ENCODE measurements at places on chromosomes 6 and 20.

- DNase-seq, result no peak
Measured at GRCh38 chr20:13342469-13343242, 121.6 kb downstream of the ISM1 start.

DNA sequence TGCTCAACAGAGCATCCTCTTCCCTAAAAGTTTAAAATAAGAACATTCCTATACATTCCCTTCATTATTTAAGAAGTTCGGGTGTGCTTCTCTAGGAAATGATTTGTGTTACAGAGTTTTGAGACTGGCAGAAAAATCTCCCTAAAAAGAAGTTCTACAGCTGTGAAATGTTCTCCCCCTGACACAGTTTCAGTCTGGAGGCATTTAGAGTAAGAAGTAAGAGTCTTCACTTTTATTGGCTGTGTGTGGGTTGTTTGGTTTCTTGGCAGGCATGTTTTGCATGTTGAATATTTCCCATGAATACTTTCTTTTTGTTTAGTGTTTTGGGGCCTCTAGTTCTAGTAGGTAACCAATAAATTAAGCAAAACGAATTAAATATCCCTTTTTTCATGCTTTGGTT is 195.9 kb downstream of the TENT5A start:
- DNase-seq, result no peak

GRCh38 chr6:151205721-151206600 is 33.8 kb upstream of the AKAP12 start:
- no peak for DNase-seq

GRCh38 chr6:33213989-33214335 is 5.7 kb downstream of the RING1 start:
- no peak for DNase-seq

- no peak for DNase-seq
Measured at GRCh38 chr6:136410201-136411024, 120.8 kb upstream of the BCLAF1 start.

GRCh38 chr6:20211941-20212391 is 303 bp downstream of the MBOAT1 start:
- peak; percentile 63 for DNase-seq

DNA sequence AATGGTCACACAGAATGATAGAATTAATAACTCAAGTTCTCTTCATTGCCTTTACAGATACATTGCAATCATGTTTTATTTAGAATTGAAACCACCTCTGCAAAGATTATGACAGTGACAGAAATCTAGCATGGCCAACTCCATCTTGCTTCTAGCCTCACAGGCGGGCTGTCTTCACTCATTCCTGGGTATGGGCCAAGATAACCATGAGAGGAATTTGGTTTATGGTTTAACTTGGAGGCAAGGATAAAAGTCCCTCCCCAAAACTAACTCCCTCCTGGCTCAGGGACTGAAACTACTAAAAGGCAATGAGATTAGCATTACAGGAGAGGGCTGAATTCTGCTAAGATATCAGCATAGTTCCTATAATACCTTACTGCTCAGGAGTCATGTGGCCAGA is 95.2 kb upstream of the CST7 start:
- DNase-seq, result no peak

GRCh38 chr6:142238881-142239280 is 62.9 kb upstream of the ADGRG6 start:
- DNase-seq, result no peak

- peak; percentile 43 for DNase-seq
Measured at GRCh38 chr6:68718385-68719073, 83.4 kb downstream of the ADGRB3 start.

- no peak for DNase-seq
Measured at GRCh38 chr20:10670501-10671220, 3.1 kb downstream of the JAG1 start.

DNA sequence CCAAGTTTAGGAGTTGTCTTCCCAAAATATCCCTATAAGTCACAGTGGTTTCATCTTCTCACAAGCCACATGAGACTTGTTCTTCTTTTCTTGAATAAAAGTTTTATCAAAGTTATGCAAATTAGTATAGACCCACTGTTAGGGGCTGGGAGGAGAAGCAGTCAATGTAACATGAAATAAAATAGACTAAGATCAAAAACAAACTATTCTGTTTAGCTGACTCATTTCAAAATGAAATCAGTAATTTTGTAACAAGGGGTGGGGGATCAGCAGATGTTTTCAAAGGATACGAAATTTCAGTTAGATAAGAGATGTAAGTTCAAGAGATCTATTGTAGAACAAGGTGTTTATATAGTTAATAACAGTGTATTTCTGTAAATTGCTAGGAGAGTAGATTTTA is 339.6 kb upstream of the PRDM1 start:
- DNase-seq, result peak; percentile 51

GRCh38 chr6:22601984-22602383 is 32.6 kb downstream of the HDGFL1 start:
- no peak for DNase-seq

- DNase-seq, result no peak
Measured at GRCh38 chr6:98578016-98578415, 256.4 kb upstream of the POU3F2 start.

DNA sequence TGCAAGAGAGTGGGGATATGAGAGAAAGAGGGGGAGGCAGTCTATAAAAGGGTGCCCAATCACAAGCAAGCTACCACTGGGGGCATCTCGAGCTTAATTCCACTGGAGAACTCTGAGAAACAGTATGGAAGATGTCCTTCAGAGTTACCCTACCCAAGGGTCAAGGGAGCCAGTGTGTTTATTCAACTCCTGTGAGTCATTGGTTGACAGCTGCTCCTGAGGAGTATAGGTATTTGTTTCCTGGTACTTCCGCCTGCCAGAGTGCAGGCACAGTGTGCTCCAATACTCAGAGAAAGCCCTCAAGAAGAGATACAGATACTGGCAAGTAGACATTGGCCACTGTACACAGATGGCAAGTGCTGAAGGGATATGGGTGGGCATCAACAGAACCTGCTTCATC is 49.5 kb downstream of the ARHGAP40 start:
- no peak for DNase-seq

DNA sequence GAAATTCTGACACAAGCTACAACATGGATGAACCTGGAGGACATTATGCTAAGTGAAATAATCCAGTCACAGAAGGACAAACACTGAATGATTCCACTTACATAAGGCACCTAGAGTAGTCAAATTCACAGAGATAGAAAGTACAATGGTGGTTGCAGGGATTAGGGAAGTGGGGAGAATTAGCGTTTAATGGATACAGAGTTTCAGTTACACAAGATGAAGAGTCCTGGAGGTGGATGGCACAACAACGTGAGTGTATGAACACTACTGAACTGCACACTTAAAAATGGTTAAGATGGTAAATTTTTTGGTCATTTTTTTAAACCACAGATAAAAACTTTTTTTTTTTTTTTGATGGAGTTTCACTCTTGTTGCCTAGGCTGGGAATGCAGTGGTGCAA is 24.7 kb downstream of the MOCS3 start:
- no peak for DNase-seq

GRCh38 chr6:129055796-129056195 is 172.9 kb downstream of the LAMA2 start:
- no peak for DNase-seq

DNA sequence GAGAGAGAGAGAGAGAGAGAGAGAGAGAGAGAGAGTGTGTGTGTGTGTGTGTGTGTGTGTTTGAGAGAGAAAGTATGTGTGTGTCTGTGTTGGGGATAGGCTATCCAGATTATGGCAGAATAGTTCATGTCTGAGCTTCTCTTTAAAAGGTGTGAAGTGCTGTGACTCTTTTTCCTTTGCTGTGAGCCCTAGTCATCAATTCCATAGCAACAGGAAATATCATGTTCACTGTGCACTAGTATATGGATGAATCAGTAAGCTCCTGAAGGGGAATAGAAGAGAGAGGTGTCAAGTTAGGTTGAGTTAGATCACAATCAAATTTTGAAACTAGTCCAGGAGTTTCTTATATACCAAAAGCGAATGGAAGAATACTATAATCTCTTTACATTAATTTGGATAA is 318.7 kb downstream of the RFPL4B start:
- no peak for DNase-seq

DNA sequence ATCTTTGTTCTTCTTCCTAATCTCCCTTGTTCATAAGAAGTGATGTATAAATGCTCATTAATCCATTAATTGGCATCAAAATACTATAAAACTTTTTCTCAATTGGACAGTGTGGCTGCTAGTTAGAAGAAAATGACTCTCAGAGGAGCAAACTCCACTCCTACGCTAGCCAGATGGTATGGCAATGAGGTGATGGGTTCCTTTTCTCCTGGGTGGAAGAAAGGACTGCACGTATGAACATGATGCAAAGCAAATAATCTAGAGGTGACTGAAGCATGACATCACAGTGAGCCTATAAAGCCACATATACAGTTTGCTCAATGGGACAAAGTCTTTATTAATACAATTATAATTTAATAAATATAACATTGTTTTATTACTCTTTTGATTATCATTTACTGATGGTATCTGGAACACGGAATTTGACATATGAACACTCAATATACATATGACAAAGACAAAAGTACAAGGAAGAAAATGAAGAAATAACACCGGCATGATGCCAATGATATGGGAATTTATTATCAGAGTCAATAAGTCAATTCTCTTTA is 46.4 kb upstream of the FAM83B start:
- DNase-seq, result no peak

DNA sequence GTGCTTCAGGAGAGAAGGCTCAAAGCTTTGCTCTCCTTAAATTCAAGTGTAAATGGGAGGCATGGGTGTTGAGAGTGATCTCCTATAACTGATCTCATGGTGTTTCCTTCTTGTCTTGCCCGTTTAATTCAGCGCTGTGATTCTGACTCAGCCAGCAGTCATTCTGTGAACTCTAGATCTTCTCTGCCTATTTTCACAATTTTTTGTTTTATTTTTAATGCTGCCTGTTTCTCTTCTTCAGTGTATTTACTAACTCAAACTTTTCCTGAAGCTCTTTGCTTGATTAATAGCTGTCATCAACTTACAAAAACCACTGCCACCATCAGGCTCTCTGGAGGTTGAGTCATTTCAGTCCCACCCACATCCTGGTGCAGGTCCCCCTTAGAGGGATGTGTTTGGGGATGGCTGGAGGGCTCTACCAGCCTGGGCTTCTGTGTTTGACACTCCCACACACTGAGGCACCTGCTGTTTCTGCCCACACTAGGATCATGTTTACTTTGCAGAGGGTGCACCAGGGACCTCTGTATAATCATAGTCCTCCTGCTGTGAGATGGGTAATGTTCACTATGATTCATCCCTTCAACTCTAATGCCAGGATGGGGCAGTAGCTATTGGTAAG is 94.0 kb downstream of the SHLD1 start:
- peak; percentile 22 for DNase-seq

DNA sequence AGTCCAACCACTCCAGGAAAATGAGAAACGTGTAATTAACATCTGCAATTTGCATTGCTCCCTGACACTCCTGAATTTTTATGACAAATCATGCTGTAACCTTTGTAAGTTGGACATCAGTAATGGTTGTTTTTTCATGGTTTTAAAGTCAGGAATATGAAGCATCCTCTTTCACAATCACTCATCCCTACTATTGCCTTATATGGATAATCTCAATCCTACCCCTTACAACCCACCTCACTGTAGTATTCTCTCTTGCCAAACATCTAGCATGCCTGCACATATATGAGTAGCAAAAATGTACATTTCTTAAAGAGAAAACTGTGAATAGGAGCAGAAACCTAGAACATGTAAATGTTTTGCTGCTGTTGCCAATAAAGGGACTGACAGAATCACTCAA is 729.5 kb downstream of the KIF16B start:
- no peak for DNase-seq

DNA sequence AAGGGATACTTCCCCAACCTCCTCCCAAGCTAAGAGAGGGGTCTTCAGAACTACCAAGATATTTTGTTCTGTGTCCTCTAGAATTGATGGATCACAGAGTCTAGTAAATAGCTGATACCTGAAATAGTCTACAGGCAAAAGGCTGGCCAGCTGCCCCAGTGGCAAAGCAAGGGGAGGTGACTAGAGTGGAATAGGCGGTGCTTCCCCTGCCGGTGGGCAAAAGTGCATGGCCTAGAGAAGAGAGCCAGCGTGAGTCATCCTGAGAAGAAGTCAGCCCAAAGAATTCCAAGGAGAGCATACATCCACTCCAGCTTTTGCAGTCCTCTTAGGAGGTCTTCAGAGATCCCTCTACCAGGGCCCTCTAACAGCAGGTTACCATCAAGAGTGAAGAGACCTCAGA is 14.7 kb downstream of the DPPA5 start:
- DNase-seq, result no peak

- no peak for DNase-seq
Measured at GRCh38 chr20:10660661-10661060, 13.1 kb downstream of the JAG1 start.

- no peak for DNase-seq
Measured at GRCh38 chr6:110646419-110646698, 168.9 kb downstream of the CDK19 start.

GRCh38 chr20:58665606-58666005 is 14.5 kb downstream of the STX16 start:
- DNase-seq, result no peak

DNA sequence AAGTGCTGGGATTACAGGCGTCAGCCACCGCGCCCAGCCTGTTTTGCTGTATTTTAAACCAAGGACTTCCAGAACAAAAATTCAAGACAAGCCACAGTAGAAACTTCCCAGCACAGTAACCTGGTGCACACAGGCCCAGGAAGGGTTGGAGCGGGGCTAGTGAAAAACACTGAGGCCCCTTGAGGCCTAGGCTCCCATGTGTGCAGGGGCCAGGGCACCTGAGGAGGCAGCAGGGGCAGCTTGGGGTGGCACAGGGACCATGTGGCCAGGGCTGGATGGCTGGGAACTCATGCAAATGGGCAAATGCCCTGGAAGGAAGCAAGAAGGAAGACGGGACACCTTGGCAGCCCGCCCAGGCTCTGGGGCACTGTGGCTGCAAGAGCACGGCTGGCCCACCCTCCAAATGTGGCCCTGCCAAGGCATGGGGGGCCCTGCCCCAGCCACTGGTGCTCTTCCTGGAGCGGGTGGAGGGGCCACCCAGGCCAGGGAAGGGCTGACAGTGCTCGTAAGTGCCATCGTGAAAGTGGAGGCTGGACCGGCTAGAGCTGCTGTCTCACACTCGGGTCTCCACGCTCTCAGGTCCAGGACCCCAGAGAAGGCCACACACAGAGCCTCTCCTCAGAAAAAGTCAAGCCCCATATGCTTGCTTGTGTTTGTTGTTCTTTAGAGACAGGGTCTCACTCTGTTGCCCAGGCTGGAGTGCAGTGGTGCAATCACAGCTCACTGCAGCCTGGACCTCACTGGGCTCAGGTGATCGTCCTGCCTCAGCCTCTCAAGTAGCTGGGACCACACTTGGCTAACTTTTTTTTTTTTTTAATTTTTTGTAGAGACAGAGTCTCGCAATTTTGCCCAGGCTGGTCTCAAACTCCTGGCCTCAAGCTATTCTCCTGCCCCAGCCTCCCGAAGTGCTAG is 10.3 kb downstream of the SLC2A4RG start:
- no peak for DNase-seq

- DNase-seq, result no peak
Measured at GRCh38 chr20:2859330-2860121, 13.8 kb upstream of the PTPRA start.
